ENCODE measurements at places on chromosomes 6 and 20. TPM values are rescaled to one million over a fixed set of nuclear protein-coding genes. Genes with fewer than 3 reads are reported as not detected.

DNA sequence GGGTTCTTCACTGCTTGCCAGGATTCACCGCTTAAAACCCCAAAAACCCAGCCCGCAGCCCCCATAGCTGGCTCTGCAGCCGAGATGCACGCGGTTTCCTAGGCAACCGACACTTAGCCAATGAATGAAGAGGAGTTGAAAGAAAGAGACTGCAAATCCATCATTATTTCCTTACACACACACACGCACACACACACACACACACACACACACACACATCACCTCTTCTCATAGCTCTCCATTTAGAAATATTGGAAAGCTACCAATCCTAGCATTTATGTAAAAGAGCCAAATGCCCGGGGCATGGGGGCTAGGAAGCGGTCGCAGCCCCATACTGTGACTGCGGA is 3.4 kb upstream of the TUBB2B start:
- peaks cover 17% of the 10 kb centered on the region for H3K27me3 ChIP-seq
- H3K4me3 ChIP-seq = peak overlapping the region; percentile 67
- peaks cover 62% of the 10 kb centered on the region for H3K4me1 ChIP-seq
- H3K36me3 ChIP-seq = no peaks in the 10 kb centered on the region
- no peak for DNase-seq

GRCh38 chr6:102766963-102767362 is 1373.5 kb downstream of the GRIK2 start:
- no peak for DNase-seq
- no peaks in the 10 kb centered on the region for H3K27me3 ChIP-seq
- H3K36me3 ChIP-seq = no peaks in the 10 kb centered on the region
- H3K27ac ChIP-seq = no peak overlapping the region
- no peaks in the 10 kb centered on the region for H3K4me1 ChIP-seq
- H3K4me3 ChIP-seq = no peak overlapping the region

GRCh38 chr6:3765415-3765814 is 13.9 kb upstream of the PXDC1 start:
- H3K27me3 ChIP-seq = no peaks in the 10 kb centered on the region
- no peaks in the 10 kb centered on the region for H3K4me1 ChIP-seq
- no peaks in the 10 kb centered on the region for H3K36me3 ChIP-seq
- H3K4me3 ChIP-seq = no peak overlapping the region
- H3K27ac ChIP-seq = no peak overlapping the region
- no peak for DNase-seq

GMEB2 gene
- total RNA-seq = 16.3 TPM

DNA sequence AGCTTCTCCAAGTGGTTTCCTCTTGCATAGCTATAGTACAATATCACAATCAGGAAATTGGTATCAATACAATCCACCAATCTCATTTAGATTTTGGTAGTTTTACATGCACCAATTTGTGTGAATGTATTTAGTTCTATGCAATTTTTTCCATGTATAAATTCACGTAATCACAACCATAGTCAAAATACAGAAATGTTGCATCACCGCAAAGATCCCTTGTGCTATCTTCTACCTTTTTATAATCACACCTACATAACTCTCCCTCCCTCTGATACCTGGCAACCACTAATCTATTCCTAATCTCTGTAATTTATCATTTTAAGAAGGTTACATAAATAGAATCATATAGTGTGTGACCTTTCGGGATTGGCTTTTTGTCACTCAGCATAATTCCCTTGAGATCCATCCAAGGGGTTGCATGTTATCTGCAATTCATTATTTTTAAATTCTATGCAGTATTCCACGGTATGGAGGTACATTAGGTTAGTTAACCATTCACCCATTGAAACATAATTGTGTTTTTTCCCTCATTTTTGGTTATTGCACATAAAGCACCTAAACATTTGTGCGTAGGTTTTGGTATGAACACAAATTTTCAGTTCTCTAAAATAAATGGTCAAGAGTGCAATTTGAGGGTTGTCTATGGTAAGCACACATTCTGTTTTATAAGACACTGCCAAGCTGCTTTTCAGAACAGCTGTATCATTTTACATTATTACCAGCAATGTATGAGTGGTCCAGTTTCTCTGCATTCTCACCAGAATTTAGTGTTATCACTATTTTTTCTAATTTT is 95.1 kb upstream of the SLC22A23 start:
- H3K36me3 ChIP-seq = no peaks in the 10 kb centered on the region
- no peaks in the 10 kb centered on the region for H3K4me1 ChIP-seq
- H3K27me3 ChIP-seq = no peaks in the 10 kb centered on the region
- no peak overlapping the region for H3K4me3 ChIP-seq

RSPO3 gene
- total RNA-seq = 36.1 TPM

SPAG4 gene
- total RNA-seq = 2.7 TPM

GRCh38 chr6:169370666-169371343 is 117.2 kb upstream of the THBS2 start:
- no peaks in the 10 kb centered on the region for H3K27me3 ChIP-seq
- H3K4me3 ChIP-seq = no peak overlapping the region
- no peak for DNase-seq
- no peaks in the 10 kb centered on the region for H3K36me3 ChIP-seq
- no peak overlapping the region for H3K27ac ChIP-seq

- H3K4me1 ChIP-seq = no peaks in the 10 kb centered on the region
- no peak overlapping the region for H3K4me3 ChIP-seq
- H3K36me3 ChIP-seq = no peaks in the 10 kb centered on the region
- H3K27ac ChIP-seq = no peak overlapping the region
- no peaks in the 10 kb centered on the region for H3K27me3 ChIP-seq
These were observed 73.4 kb downstream of the MYB start for GRCh38 chr6:135254471-135254870.
